GDM1 (cell line): ENCODE measurements at places on chromosomes 2 and 18.

- DNase-seq, result peak; percentile 86
Measured at GRCh38 chr2:11344342-11344955, at the start of gene ROCK2. Gene ROCK2 (minus strand): TSS chr2:11344636. CDS start chr2:11344136, 500 bp downstream.

- DNase-seq, result no peak
Measured at GRCh38 chr2:227818675-227819397, 5.2 kb downstream of the CCL20 start.

DNA sequence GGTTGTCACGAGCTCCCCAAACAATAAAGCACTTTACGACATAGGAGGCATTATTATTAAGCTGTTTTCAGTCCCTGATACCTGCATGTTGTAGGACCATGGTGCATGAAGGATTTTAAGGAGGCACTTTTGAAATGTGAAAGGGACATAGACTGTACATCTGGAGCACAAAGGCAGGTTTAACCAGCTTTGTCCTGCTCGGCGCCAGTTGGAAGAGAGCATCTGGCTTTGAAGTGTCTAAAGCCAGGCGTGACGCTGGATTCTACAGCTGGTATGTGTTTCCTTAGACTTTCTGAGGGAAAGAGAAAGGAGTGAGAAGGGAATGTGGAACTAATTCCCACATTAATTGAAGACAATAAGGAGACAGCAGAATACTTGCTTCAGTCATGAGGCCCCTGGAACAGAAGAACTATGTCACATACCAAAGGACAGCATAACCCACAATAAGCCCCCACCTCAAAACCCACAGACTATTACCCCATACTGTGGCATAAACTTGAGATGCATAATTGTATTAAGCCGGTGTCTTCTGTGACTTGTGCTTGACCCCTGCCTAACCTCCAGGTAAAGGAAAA is 381.0 kb upstream of the MEX3C start:
- DNase-seq, result no peak

GRCh38 chr2:17326717-17327116 is 191.5 kb downstream of the RAD51AP2 start:
- DNase-seq, result no peak

- DNase-seq, result no peak
Measured at GRCh38 chr2:196845371-196845770, 36.2 kb upstream of the C2orf66 start.

DNA sequence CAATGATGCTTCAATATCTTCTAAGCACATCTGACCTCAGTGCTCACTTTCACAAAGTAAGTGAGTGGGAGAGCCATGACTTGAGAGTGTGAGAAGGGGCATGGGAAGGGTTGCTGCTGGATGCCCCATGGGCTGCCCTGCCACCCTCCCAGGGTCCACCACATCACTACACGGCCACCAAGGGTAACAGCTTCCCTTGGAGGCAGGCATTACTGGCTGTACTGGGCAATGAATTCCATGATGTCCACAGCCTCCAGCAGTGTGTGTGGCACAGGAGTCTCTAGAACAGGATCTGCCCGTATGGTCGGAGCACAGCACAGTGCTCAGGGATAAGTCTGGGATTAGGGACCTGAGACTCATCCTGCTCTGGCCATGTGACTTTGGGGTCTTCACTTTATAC is 481.0 kb upstream of the MYT1L start:
- DNase-seq, result no peak

DNA sequence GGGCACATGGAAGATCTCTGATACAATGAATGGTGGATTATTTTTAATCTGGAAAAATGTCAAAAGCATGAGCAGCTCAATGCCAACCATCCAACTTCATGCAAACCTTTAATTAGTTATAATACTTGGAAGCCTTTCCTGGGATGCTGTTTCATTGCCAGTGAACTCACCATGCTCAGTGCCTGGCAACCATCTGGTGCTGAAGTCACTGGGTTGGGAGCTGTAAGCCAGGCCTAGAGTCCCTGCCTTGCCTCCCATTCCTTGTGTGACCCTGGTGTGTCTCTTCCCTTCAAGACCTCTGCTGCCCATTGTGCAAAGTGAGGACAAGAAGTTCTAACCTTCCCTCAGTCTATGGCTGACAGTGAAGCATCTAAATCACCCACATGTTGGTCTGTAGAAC is 458.7 kb downstream of the RNF144A start:
- no peak for DNase-seq

DNA sequence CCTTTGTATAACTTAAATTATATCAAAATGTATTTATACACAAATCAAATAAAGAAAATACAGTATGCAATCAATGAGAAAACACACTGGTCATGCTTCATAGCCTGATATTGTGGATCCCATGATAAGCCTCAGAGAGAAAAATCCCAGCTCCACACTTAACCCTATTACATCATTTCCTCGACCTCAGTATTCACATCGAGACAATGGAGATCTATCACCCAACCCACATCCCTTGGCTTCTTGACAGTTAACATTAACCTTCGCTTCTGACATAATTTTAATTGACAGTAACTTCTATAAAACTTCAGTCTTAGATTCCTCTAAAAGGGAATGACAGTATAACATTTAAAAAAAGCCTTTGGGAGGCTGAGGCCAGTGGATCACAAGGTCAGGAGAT is 11.6 kb downstream of the TMX3 start:
- no peak for DNase-seq

GRCh38 chr2:167059173-167059572 is 170.9 kb downstream of the XIRP2 start:
- DNase-seq, result no peak

- DNase-seq, result no peak
Measured at GRCh38 chr2:240095556-240096523, 40.3 kb downstream of the COPS9 start.

DNA sequence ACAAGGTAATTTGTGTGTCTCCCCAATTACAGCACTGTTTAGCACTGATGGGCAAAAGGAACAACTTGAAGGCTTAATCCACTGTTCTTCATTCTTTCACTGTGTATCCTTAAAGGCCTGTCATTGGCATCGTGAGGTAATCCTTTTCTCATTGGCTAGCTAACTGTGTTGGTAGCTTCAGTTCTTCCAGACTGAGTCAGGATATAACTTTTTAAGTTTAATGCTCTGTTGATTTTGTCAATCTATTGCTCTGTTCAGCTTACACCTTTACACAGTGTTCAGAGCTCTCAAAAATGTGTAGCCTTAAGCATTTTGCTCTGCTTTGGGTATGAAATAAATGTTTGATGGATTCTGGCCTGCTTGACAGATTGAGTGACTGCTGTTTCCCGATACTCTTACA is 148.2 kb downstream of the KIAA1328 start:
- no peak for DNase-seq

DNA sequence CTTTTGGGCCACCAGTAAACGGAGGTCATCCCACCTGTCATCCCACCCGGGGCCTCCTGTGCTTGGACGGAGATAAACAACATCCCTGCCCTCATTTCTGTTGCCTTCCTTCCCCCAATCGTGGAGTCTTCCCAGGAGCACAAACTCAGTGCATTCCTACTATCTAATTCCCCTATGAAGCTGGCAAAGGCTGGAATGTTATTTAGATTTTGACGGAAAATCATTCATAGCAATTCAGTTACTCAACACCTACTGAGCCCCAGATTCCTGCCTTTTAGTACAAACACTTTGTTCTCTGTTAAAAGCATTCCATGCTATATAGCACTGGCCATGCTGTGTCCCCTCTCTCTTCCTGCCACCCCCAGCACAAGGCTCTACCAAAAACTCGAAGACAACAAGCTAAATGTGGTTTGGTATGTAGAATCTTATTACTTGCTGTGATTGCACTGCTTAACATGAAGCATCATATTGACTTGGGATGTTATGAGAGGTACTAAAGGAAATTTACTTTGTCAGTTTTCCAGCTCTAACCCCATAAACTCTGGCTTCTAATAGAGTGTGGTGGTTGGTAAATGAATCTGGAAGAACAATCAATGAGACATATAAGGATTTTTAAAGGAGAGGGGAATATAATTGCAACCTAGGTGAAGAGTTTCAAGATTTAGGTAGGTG is 32.3 kb upstream of the IMPA2 start:
- no peak for DNase-seq

DNA sequence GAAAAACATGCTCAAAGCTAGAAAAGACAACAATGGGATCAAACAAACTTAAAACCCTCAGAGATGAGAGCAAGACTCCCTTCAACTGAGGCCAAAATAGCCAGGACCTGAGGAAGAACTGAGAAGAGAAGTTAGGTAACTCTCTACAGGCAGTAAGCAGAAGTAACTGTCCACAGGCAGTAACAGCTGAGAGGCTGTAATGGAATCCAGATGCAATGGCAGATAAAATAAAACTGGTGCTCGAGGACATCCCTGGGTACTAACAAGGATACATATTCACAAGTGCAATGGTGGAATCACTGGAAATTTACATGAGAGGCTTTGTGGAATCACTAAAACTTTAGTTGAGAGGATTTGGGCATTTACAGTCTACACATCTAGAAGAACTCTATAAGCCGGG is 30.4 kb upstream of the C2orf66 start:
- DNase-seq, result no peak

GRCh38 chr18:55244546-55244945 is 285.3 kb upstream of the CCDC68 start:
- DNase-seq, result no peak

DNA sequence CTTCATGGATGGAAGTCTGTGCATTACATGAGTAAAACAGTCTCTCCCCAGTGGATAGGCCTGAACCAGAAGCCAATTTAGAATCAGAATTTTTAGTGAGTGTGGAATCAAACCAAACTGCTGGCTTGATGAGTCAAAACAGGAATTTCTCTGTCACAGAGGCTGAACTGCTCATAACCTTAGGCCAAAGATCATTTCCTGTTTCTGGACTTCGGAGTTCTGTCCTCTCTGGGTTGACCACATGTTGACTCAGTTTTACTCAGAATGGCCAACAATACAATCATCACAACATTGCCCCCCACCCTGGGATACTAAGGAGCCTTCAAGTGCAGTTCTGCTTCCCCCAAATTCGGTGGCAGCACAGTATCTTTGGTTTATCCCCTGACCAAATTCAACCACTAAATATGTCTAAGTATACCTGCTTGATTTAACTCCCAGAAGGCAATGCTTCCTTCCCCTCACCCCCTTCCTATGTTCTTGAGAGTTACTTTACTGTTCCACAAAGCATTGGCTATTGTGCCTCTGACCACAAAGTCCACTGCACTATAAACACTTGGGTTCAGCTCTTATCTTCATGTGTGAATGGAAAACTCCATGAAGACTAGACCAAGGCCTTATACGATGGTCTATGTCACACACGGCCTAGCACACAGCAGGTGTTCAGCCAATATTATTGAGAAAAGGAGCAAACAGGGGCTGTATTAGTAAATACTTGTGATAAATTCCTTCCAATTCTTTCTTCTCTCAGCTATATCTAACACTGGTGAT is 67.8 kb downstream of the NXPH2 start:
- no peak for DNase-seq

- DNase-seq, result no peak
Measured at GRCh38 chr2:154882725-154883124, 184.2 kb downstream of the KCNJ3 start.

DNA sequence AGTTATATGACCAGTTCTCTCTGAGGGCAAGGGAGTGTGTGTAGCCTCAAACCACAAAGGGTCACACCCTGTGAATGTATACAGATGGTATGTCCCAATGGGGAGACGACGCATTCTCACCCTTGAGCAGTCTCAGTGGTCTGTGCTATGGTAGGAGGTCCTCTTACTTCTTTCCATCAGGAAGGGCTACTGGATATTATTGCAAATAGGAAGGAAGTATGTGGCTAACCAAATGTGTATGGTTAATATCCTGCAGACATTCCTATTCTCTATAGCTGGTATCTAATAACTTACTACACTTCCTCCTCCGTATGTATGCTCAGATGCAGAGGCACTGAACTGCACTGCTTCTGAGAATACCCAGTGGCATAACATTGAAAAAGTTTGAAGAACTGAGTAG is 306.7 kb upstream of the CCDC68 start:
- DNase-seq, result no peak

DNA sequence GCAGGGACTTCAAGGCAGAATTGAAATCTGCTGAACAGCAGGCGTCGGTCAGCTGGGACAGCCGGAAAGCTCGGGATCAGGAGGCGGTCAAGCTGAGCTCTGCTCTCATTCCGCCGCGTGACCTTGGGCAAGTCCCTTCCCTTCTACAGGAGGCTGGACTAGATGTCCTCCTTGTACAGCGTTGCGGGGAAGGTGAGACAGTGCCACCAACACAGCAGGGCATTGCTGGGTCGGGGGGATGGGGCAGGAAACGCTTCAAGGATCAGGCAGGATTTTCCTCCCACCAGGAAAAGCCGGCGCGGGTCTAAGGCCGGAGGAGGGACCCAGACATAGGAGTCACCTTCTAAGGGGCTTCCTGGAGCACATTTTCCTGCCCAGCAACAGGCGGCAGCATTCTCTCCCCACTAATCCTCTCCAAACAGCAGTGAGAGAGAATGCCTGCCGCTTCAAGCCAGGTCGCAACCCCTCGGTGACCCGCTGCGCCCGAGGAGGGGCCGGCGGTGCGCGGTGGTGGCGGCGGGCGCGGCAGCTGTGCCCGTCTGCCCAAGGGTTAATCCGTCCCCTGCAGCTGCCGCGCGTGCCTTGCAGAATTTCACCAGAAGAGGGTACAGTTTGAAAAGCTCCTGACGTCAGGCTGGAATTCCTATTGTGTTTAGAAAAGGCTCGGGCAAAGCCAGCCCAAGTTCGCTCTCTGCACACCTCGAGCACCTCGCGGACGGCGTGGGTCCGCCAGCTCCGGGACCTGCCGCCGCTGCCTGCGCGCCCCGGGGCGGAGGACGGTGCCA is at the start of gene KCNF1:
Gene KCNF1, plus strand, starts transcription at position 644 of the 785 bp plus-strand sequence. CDS start 493 bp downstream, outside the sequence.
- no peak for DNase-seq

DNA sequence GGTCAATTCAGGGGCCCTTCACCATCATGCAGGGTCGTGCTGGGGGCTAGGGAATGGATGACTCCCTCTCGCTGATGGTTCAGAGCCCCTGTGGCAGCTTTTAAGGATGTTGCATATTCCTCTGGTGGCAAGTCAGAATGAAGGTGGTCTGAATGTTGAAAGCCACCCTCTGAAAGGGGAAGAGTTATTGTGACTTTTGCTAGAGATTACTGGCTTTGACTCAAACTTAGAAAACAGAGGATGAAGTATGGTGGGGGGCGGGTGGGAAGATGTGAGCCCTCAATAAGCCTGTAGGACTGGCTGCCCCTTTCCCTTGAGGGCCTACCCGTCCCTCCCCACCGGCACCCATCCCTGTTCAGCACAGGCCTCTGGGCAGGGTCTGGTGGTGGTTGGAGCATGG is 23.2 kb downstream of the MC2R start:
- DNase-seq, result no peak

GRCh38 chr2:184416146-184416913 is 182.0 kb upstream of the ZNF804A start:
- DNase-seq, result no peak
